Left renal pelvis (tissue), 4 donors: ENCODE measurements at places on chromosomes 7 and 10.

- no peak for DNase-seq
Observed at GRCh38 chr7:137480824-137481365, 137.4 kb upstream of the PTN start.

- DNase-seq, result no peak
Observed at GRCh38 chr7:47180516-47180826, 401.4 kb downstream of the TNS3 start.

DNA sequence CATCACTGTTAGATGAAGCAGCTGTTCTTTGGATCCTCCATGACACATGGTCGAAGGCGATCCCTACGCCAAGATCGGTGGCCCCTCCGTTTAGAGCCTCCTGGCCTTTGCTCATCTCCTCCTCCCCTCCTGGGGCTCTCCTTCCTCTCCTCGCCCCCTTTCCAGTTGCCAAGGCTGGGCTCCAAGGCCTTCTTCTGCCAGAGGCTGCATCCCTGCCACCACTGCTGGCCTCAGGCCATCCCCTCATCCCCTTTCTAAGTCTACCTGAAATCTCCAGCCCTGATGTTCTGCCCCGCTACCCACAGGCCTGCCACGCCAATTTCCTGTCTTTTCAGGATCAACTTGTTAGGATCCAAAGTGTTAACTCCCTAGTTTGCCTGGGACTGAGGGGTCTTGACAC lies 265.1 kb upstream of the ZMIZ1 start:
- DNase-seq, result no peak

- DNase-seq, result no peak
Observed at GRCh38 chr10:99945263-99945662, 64.5 kb downstream of the DNMBP start.

- DNase-seq, result no peak
Observed at GRCh38 chr10:1548146-1548545, 189.2 kb downstream of the ADARB2 start.

DNA sequence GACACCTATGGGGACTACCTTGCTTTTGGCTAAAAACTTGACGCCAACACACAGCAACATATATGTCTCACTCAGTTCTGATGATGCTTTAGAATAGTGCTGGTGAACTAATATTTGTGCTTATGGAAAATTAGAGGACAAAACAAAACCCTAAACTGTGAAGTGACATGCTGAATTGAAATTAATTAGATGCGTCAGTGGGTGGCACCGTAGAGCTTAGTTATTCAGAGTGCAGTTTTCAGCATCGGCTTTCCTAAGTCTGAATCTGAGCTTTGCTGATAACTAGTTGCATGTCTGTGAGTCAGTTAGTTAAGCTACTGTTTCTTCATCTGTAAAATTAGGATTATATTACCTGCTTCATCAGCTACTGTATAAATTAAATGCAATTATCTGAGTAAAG lies 245.0 kb upstream of the SORCS1 start:
- DNase-seq, result no peak

- DNase-seq, result no peak
Observed at GRCh38 chr10:3499120-3499519, 285.9 kb downstream of the KLF6 start.

- DNase-seq, result no peak
Observed at GRCh38 chr10:8102708-8103401, 48.4 kb downstream of the GATA3 start.

DNA sequence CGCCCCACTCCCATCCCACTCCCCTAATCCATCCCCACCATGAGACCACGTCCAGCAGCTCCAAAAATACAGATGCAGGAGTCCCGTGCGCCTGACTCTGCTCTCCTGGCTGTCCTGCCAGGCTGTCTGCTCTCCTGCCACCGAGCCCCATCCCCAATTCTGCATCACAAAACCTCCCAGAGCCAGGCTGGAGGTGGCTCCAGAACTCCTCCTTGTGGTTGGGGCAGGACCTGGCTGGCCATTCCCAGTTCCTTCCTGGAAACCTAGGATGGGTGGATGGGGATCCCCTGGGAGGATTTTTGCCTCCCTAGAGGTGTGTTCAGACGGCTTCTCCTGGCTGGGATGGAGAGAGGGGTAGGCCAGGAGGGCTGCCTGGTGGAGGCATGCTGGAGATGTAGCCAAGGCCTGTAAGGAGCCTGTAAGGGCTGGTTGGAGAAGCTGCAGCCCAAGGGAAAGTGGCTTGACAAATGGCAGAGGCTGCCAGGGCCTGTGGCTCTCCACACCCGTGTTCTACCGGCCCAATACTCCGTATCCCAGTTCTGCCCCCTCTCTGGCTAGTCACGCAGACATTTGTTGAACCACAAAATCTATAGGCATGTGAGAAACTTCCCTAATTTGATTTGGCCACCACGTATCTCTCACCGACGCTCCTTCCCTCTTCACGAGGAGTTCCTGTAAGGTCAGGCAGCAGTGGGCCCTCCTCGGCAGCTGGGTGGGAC lies 99.3 kb downstream of the ARHGAP22 start:
- DNase-seq, result no peak

DNA sequence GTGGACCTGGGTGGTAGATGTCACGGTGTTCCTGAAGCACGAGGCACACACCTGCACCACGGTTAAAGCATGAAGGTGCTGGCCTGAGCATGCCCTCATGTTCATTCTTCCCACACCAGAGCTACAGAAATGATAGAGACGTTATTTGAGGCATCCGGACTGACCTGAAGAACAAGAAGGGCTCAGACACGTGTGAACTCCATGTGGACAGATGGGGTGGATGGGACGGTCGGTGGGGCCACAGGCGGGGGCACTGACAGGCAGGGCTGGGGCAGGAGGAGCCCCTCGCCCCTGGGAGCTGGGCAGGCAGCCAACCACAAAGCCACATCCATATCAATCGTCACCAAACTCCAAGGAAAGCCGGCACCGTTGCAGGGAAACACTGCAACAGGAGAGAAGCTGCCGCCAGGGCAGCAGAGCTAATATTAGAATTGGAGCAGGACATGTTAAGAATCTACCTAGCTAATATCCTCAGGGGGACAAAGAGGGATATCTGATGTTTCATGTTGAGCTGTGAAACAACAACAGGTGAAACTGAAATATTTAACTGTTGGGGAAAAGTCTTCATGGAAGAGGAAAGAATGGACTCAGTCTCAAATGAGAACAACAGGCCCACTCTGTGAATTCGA lies 37.8 kb upstream of the DIP2C start:
- DNase-seq, result no peak

DNA sequence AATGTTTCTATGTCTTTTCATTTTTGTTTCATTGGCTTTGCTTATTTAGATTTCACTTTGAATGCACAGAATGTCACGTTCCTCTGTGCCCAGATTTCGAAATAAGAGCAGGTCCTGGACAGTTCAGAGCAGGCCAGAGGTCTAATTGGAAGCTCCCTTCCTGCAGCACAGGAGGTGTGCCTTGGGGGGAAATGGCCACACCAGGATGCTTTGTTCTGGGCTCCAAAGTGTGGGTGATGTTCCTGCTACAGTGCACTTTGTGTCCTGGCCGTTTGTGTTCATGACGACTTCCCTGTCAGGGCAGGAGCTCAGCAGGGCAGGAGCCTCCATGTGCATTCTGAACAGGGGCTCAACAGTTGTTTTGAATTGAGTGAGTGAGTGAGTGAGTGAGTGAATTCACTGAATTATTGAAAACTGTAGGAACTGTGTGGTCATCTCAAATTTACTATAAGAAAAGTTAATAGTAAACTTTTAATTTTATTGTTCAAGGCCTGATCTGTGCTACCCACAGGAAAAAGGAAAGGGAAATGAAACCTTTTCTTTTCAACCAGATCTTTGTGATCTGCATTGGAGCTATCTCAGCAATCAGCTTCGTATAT lies 109.5 kb upstream of the GJD4 start:
- no peak for DNase-seq

DNA sequence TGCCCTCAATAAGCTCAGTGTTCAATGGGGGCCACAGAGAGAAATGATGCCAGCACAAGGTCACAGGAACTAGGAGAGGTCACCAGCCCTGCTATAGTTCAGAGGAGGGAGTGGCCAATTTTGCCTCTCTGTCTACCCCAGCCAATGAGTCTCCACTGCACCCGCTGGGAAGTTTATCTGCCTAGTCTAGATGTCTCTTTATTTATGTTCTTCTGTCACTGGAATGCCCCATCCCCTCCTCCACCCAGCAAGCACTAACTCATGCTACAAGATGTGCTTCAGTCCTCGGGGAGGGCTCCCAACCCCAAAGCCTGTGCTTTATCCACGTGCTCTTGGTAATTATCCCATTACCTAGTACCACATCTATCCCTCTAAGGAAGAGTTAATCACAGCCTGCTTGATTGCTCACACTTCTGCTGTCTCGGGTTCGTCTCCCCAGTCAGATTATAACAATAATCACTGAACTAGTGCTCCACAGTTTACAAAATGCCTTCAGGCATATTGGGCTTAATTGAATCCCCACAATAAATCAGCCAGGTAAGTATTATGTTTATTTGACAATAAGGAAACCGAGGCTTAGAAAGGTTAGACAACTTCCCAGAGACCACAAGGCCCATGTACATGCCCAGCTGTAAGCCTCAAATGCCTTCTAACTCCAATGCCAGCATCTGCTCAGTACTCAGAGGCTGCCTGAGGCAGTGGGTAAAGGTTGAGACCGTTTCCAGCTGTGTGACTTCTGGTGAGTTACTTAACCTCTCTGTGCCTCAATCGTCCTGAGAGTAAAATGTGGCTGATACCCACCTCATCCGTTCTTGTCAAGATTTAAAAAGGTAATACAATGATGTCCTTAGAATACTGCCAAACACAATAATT lies 3.9 kb downstream of the HIP1 start:
- DNase-seq, result no peak

DNA sequence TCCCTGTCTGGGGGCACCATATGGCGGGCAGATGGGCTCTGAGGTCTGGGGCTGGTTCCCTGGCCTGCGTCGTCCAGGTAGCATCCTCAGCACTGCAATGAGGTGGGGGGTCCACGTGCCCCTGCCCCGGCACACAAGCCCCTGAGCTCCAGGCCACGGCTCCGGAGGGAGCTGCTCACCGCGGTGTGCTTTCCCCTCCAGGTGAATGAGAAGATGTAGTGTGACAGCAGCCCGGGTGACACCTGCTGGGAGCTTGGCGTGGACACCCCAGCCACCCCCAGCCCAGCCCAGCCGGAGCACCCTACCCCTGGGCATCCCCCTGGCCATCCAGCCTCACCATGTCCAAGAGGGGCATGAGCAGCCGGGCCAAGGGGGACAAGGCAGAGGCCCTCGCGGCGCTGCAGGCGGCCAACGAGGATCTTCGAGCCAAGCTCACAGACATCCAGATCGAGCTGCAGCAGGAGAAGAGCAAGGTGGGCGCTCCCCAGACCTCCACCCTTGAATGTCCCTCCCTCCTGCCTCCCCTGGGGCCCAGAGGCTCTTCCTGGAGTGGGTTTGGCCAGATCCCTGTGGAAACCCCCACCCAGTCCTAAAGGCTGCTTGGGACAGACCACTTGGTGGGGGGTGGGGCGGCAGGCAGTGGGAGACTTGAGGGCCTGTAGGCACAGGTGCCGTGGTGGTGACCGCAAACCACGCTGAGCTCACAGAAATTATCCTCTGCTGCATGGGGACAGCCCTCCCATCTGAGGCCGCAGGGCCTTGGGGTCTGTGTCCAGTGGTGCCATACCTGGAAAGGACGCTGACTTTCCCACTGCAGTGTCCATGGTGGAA lies 38.9 kb downstream of the JAKMIP3 start:
- DNase-seq, result no peak
